ENCODE measurements at places on chromosomes 6 and 20.
A peak's percentile ranks its signal among the peaks of the same experiment; 100 is the strongest.

GRCh38 chr6:134628154-134628553 lies 310.2 kb upstream of the SGK1 start:
- DNase-seq: no peak

GRCh38 chr6:43075670-43076463 lies at the start of gene PTK7:
TSS of gene PTK7 (plus strand) at chr6:43076314. CDS start at chr6:43076489, 175 bp downstream.
- peak; percentile 69 for DNase-seq

GRCh38 chr6:35601331-35602132 lies 87.2 kb downstream of the FKBP5 start:
- peak; percentile 19 for DNase-seq

GRCh38 chr6:134684423-134684795 lies 265.5 kb downstream of the ALDH8A1 start:
- DNase-seq: no peak

DNA sequence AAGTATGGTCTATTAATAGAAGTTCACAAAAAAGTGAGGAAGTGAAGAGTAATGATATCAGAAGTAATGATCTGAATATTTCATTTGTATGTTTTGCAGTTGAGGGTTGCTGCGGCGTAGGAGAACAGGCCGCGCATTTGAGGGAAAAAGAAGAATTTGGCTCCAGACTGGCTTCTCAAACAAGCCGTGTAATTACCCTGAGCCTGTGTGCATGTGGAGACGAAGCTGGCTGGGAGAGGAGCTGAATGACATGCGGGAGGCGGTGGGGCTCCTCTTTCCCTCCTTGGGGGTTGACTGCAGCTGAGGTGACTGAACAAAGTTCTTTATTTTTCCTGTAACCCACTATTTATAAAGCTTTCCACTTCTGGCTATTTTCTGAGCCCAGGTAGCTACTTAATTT lies 115.5 kb upstream of the AFDN start:
- peak; percentile 25 for DNase-seq

GRCh38 chr6:143180826-143181225 lies 120.1 kb downstream of the AIG1 start:
- DNase-seq: no peak

- DNase-seq: no peak
Measured at GRCh38 chr6:68240726-68241125, 394.4 kb upstream of the ADGRB3 start.

GRCh38 chr20:7232796-7233195 lies 465.3 kb downstream of the BMP2 start:
- DNase-seq: no peak

GRCh38 chr6:119584088-119584487 lies 234.5 kb upstream of the MAN1A1 start:
- no peak for DNase-seq

DNA sequence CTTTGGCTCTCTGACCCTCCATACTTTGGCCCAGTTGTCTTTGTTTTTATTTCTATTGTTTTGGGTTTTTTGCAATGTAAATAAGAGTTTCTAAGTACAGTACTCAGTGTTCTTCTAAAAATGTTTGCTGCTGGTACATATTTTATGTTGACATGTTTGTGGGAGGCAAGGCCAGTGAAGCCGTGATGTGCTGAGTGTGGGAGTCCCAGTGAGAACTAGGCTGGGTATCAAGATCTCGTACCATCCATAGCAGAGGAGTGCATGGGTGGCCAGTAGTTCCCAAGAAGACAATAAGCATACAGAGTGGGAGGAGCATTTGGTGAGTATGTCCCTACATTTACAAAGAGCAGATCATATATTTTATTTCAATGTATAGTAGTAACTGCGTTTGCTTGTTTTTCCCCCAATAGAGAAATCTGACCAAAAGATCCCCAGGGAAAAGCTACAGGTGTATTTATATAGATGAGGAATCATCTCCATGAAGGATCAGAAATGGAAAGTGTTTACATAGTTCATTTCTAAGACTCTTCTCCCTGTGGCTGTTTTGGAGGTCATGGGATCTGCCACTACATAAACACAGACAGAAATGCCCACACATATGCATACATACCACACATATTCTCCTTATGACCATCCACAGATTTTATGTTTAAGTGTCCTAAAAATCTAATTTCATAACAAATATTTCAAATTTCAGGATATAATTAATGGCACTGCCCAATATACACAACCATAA lies 285.9 kb downstream of the ALDH8A1 start:
- DNase-seq: no peak

DNA sequence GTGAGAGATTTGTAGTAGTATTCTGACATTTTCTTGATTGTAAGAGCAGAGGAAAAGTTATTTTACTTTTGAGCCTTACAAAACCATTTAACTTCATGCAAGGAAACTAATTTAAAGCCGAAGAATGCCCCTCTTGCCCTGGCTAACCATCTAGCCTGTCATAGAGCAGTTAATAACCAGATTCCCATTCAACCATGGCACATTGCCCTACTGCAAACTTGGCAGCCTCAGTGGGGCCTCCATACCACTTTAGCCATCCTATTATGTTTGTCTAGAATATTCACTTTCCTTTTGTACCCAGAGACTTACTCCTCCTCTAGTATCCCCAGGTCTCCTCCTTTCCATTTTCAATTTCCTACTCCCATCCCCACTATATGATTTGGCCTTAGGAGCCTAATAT lies 230.9 kb downstream of the TBC1D7 start:
- no peak for DNase-seq

DNA sequence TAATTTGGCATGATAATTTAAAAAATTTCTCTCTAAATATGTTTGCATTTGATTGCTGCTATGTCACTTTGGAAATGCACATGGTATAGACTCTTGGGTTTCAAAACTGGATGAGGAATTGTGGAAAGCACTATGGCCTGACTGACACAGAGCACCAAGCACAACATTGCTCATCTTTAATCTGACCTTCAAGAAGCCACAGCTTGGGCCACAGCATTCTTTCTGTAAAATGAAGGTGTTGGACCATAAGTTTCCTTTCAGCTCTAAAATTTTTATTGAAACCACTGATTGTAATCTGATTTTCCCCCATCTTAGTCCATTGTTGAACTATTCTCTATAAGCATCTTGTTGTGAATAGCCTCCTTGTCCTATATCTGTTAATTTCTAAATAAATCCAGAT lies 41.0 kb downstream of the QKI start:
- no peak for DNase-seq

GRCh38 chr6:44024574-44025219 lies 102.6 kb downstream of the MRPL14 start:
- DNase-seq: no peak

GRCh38 chr6:43878823-43879495 lies 108.9 kb downstream of the VEGFA start:
- no peak for DNase-seq

DNA sequence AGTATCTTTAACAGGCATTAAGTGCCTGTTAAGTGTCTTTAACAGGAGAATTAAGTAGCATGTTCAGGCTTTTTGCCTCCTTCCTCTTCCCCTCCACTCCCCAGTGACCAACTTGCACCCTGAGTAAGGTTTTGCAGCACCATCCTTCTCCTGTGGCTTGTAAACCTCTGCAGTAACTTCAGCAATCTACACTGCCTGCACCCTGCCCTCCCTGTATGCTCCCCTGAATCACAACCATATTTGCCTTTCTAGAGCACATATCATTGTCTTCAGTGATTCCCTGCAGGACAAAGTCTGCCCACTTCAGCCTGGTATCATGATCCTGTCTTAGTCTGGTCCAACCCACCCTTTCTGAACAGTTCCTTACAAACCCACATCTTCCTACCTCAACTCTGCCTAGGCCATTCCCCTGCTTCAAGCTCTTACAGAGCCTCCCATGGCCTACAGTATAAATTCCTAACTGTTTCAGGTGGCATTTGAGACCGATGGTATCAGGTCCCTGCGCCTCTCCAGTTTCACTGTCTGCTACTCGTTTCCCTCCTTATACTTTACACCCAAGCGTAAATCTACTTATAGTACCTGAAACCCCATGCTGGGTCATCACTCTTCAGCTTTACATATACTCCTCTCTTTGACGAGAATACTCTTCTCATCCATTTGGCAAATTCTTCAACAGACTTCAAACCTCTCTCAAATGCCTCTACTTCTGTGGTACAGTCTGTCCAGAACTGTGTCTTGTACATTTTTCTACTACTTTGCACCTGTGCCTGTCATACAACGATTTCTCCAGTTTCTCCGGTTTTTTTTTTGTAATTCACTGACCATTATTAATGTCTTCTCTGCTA lies 69.8 kb downstream of the ZHX3 start:
- no peak for DNase-seq

- no peak for DNase-seq
Measured at GRCh38 chr6:105606831-105607463, 204.1 kb upstream of the PREP start.

DNA sequence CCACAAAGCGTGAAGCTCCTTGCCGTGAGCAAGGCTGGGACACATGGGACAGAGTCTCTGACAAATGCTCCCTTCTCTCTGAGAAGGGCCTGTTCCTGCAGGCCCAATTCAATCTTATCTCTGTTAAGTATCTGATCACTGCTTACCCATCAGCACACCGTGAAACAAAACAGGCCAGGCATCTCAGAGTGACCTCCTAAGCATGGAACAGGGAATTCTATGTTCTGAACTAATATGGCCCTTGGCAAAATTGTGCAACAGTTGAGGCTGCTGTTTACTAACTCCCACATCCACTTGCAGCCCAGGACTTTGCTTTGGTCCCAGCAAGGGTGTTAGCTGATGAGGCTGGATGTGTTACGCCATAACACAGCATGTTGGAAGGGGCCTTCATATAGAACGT lies 79.2 kb downstream of the GCLC start:
- no peak for DNase-seq

DNA sequence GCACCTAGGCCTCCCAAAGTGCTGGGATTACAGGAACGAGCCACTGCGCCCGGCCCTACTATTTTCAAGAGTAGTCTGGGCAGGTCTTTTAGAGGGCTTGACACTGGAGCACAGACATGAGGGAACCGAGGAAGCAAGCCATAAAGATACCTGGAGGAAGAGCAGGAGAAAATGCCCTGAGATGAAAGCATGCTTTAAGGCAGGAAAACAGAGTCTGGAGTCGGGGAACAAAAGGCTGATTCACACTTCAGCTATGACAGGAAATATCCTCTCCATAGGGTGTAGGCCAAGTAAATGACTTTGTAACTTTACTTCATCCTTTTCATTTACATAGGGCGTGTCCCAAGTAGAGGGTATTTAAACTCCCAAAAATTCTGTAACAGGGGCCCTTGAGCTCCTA lies 4.3 kb upstream of the SERINC3 start:
- DNase-seq: no peak

GRCh38 chr6:82073484-82073883 lies 174.1 kb downstream of the IBTK start:
- peak; percentile 26 for DNase-seq

GRCh38 chr6:10404799-10405512 lies 9.9 kb downstream of the TFAP2A start:
- no peak for DNase-seq

DNA sequence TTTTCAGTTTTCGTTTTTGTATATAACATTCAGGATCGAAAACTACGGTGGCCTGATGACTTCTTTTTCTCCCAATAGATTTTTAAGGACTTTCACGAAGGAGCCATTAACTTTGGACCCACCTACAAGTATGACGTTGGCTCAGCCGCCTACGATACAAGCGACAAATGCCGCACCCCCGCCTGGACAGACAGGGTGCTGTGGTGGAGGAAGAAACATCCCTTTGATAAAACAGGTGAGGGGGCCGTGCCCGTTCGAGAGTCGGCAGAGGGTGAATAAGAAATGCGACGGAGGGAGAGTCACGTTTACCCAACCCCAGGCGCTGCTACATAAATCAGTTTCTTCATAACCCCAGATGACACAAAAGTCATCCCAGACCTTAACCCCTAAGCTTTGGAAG lies 91.5 kb downstream of the SERAC1 start:
- no peak for DNase-seq

GRCh38 chr20:48017992-48018391 lies 232.7 kb upstream of the SULF2 start:
- no peak for DNase-seq

DNA sequence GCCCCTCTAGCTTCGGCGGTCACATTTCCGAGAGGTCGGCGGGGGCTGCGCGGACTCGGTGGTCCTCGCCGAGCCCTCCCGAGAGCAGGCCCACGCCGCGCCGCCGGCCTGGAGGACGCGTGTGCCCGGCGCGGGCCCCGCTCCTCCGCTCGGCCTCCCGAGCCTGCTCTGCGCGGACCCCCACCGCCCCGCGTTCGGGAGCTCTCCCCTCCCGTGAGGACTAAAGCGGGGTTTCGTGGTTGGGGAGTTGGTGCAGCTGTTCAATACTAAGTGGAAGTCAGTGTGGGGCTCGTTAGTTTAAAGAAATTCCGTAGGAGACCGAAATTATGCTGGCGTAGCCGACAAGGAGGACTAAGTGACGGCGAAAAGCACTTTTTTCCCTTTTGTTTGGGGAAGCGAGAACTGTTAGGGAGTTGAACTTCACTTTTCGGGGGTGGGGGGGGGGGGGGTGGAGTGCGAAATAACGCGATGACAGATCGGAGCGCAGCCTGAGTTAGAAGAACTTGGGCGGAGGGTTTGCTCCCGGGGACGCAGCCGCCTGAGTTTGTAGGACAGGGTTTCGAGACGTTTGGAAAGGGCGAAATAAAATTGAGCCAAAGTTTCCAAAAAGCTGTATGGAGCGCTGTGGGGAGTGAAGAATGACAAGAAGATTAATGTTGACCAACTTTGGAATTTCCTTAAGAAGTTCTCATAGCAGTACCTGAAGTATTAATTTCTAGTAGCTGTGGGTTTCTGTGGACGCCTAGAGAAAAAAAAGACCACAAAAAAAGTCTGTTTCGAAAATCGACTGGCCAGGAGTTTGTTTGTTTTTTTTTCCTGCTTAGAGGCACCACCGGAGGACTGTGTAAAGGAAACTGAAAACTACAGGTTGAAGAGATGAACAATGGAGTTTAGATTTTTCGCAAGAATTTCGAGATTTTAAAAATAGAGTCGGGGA lies 1.4 kb downstream of the QKI start:
- DNase-seq: no peak

GRCh38 chr6:166996406-166996805 lies 2.8 kb upstream of the CEP43 start:
- DNase-seq: no peak

- DNase-seq: no peak
Measured at GRCh38 chr6:149933461-149933860, 8.4 kb upstream of the ULBP2 start.

GRCh38 chr6:156029286-156029985 lies 573.8 kb upstream of the NOX3 start:
- DNase-seq: no peak

DNA sequence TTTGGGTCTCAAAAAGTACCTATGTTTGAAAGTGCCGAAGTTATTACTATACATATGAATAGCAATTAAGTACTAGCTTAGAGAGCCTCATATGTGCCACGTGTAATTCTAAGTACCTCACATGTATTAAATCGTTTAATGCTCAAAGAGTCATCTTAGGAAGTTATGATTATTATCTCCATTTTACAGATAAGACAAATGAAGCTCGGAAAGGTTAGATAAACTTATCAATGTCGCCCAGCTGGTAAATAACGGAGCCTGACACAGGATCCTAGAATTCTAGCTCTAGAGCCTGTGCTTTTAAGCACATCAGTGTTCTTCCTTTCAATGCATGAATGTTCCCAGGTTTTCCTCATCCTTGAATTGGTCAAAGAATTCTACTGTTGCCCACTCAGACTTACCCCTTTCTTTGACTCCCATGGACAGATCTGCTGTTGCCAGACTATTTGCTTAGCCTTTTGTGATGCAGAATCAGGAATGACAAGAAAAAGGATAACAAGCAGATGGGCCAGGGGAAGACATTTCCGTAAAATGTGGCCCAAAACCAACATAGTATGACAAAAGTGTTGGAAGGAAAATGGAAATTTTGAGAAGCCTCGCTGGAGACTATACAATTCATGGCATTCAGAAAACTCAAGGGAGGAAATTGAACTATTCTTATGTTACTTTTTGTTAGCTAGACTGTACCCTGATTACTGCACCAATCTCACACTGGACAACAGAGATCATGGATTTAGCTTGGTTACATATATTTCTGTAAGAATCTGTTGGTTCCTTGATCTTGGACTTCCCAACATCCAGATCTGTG lies 237.1 kb upstream of the CITED2 start:
- no peak for DNase-seq
